ENCODE measurements at places on chromosomes 12 and 14. TPM values are rescaled to one million over a fixed set of nuclear protein-coding genes. Genes with fewer than 3 reads are reported as not detected.

GRCh38 chr14:78278464-78279250 is 108.5 kb downstream of the NRXN3 start:
- peaks cover 10% of the 10 kb centered on the region for H3K27me3 ChIP-seq
- no peak for DNase-seq
- H3K36me3 ChIP-seq = no peaks in the 10 kb centered on the region
- no peak overlapping the region for H3K27ac ChIP-seq
- H3K4me3 ChIP-seq = no peak overlapping the region

- H3K27ac ChIP-seq = no peak overlapping the region
- DNase-seq = no peak
- no peaks in the 10 kb centered on the region for H3K36me3 ChIP-seq
These were observed 1110.3 kb downstream of the FLRT2 start for GRCh38 chr14:86640288-86640687.

DNA sequence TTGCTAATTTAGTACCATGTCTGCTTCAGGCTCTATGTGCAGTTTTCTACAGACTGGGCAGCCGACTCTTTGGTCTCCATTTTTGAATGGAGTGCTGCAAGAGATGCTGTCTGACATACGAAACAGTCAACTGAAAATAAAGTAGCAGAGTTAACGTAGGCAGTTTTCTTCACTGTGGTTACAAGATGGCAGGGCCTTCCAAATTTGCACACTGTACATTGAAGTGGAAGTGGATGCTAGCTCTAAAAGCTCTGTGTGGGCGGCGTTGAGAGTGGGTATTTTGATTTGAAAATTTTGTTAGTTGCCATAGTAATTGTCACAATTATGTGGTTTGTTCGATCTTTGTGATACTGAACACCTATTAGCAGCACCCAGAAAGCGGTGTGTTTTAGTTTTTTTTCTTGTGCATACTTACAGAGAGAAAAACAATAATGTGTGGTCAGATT is 154.9 kb upstream of the ATP2B1 start:
- peak; percentile 60 for DNase-seq
- no peaks in the 10 kb centered on the region for H3K27me3 ChIP-seq

The KRT73 gene
- 0.14 TPM for total RNA-seq

DNA sequence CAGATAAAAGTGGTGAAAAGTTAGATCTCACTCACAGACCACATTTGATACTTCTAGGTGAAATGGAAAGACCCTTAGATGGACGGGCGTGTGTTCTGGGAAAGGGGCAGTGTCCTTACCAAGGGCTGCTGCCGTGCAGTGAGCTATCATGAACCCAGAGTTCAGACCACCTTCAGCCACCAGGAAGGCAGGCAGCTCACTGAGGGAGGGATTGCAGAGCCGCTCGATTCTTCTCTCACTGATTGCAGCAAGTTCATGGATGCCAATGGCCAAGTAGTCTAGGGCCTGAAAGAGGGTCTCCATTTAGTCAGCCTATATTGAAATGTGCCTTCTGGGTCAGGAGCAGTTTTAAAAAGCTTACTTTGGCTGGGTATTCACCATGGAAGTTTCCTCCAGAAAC is 15.7 kb downstream of the HAL start:
- H3K27ac ChIP-seq = no peak overlapping the region
- DNase-seq = no peak
- no peaks in the 10 kb centered on the region for H3K36me3 ChIP-seq
- no peaks in the 10 kb centered on the region for H3K4me1 ChIP-seq
- H3K4me3 ChIP-seq = no peak overlapping the region
- no peaks in the 10 kb centered on the region for H3K27me3 ChIP-seq

DNA sequence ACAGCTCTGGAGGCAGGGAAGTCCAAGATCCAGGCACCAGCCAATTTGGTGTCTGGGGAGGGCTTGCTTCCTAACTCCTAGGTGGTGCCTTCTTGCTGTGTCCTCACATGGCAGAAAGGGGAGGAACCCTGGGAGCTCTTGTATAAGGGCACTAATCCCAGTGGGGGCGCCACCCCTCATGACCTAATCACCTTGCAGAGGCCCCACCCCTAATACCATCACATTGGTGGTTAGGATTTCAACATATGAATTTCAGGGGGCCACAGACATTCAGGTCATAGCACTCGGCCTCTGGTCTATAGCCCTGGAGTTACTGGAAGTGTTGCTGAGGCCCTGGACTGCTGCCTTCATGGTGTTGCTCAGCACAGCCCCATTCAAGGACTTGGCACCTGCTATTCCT is 14.6 kb downstream of the PSMD9 start:
- no peak for DNase-seq
- H3K36me3 ChIP-seq = peaks cover 15% of the 10 kb centered on the region
- no peaks in the 10 kb centered on the region for H3K27me3 ChIP-seq
- no peak overlapping the region for H3K4me3 ChIP-seq
- peaks cover 5% of the 10 kb centered on the region for H3K4me1 ChIP-seq
- H3K27ac ChIP-seq = no peak overlapping the region

The OAS3 gene
- total RNA-seq = 37.4 TPM

GRCh38 chr12:99170037-99170436 is 477.5 kb upstream of the GARIN6 start:
- no peak overlapping the region for H3K27ac ChIP-seq
- H3K4me1 ChIP-seq = no peaks in the 10 kb centered on the region
- no peak overlapping the region for H3K4me3 ChIP-seq
- no peaks in the 10 kb centered on the region for H3K36me3 ChIP-seq
- H3K27me3 ChIP-seq = no peaks in the 10 kb centered on the region
- DNase-seq = no peak

DNA sequence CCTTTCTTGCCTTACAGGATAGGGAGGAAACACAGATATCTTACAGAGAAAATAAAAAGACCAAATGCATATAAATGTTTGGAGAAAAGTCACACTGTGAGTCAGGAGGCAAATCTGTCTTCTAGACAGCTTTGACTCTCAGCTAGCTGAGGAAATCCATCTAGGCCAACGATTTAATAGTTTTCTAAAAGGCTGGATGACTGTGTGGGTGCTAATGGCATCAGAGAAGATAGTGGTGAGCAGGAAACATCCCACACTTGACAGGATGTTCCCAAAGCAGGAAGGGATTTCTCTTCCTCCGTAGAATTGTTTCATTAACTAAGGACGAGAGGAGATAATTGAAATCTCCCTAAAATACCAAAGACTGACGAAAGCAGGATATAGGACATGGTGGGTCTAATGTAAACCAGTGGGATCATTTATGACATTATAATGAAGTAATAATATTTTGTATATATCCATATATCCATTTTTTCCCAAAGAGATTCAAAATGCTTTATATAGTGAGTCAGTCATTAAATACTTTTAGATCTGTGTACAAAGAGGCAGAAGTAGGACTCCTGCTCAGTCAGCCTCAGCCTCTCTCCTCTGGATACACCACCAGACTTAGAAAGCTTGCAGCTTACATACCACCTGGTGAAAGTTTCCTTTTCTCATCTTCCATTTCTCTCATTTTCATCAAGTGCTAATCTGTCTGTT is 44.3 kb upstream of the PSMA6 start:
- peaks cover 19% of the 10 kb centered on the region for H3K4me1 ChIP-seq
- H3K4me3 ChIP-seq = no peak overlapping the region
- DNase-seq = no peak
- no peak overlapping the region for H3K27ac ChIP-seq
- no peaks in the 10 kb centered on the region for H3K27me3 ChIP-seq

DNA sequence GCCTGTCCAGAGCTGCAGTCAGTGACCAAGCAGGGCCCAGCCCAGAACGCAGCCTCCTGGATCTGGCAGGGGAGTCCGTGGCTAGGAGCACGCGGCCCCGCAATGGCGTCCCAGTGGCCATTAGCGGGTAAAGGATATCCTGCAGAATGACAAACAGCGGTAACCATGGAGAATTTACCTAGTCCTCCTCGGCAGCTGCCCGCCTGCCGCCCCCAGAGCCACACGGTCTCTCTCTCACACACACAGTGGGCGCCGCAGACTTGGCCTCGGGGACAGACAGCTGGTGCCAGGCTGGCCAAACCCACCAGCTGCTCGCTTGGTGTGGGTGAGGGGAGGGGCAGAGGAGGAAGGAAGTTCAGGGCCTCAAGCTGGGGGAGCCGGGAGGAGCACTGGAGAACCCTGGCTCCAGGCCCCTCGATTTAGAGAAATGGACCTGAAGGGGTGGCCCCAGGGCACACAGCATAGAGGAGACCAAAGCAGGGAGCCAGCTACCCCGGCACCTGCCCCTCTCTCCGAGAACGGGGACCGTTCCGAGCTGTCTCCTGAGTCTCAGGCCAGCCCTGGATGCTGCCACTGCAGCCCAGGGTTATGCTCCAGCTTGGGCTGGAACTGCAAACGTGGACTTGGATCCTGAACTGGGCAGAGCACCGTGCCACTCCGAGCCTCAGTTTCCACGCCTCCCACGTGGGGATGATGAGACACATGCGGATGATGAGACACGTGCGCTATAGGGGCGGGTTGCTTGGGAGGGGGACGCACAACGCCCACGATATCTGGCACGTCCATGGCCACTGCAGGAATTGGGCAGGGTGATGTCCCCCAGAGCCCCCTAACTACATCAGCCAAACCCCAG is 3.4 kb downstream of the CDK2AP1 start:
- DNase-seq = peak; percentile 12
- H3K27ac ChIP-seq = peak overlapping the region; percentile 31
- peak overlapping the region; percentile 92 for H3K4me3 ChIP-seq
- H3K4me1 ChIP-seq = peaks cover 18% of the 10 kb centered on the region

DNA sequence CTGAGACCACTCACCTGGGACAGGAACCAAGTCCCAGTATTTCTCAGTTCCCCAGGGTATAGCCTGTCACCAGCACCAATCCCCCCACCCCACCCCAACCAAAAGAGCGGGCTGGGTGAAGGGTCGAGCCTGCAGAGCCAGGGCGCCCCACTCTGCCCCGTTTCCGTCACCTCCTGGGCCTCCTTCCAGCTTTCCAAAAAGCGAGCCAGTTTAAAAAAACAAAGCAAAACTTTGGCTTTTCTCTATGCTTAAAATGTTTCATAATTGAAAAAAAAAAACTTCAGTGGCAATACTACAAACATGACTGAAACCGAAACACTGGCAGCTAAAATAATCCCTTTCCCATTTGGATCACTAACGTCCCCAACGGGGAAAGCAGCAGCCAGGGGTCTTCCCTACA is 7.5 kb downstream of the CAMKK2 start:
- no peaks in the 10 kb centered on the region for H3K27me3 ChIP-seq
- peaks cover 7% of the 10 kb centered on the region for H3K36me3 ChIP-seq
- peaks cover 8% of the 10 kb centered on the region for H3K4me1 ChIP-seq
- H3K4me3 ChIP-seq = no peak overlapping the region
- no peak for DNase-seq

DNA sequence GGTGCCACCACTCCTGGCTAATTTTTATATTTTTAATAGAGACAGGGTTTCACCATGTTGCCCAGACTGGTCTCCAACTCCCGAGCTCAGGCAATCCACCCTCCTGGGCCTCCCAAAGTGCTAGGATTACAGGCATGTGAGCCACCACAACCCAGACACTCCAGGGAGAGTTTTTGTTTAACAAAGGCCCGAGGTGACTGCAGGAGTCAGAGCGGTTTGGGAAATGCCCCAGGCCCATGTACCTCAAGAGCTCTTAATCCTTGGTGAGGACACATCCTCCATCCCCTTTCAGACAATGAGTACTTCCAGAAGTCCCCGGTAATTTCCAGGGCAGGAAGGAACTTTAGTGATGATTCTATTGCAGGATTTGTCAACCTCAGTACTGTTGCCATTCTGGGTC is 176.0 kb downstream of the ESRRB start:
- H3K27me3 ChIP-seq = peaks cover 8% of the 10 kb centered on the region
- no peak overlapping the region for H3K27ac ChIP-seq
- H3K36me3 ChIP-seq = no peaks in the 10 kb centered on the region
- H3K4me1 ChIP-seq = no peaks in the 10 kb centered on the region
- no peak for DNase-seq
- H3K4me3 ChIP-seq = no peak overlapping the region

DNA sequence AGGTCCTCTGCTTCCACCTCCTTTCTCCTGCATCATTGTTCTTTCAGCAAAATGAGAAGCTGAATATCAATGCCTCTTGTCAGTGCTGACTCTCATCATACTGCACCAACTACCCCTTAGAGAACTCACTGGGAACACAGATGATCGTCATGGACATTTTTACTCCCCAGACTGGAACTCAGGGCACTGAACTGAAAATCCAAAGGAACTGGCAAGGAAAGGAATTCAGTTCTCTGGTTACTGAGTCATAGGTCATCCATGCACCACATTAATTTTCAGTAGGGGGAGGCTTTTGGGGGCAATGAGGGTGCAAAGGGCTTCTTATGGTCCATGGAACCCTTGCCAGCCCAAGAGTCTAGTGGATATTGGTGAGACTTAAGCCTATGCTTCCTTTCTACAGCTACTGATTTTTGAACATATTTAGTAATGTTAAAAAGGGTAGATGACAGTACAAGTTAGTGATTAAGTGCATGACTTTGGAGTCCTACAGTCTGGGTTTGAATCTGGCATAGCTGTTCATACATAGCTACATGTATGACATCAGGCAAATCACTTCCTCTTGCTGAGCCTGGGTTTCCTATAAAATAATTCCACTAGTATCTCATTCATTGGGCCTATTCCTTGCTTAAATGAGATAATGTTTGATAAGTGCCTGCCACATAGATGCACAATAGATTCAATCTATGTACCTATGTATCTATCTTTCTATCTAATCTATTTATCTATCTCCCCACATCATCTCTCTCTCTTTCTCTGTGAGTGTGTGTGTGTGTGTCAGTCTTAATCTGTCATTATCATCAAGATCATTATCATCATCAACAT is 29.2 kb downstream of the BBS10 start:
- H3K4me1 ChIP-seq = no peaks in the 10 kb centered on the region
- no peak overlapping the region for H3K4me3 ChIP-seq
- H3K36me3 ChIP-seq = no peaks in the 10 kb centered on the region
- no peak overlapping the region for H3K27ac ChIP-seq

DNA sequence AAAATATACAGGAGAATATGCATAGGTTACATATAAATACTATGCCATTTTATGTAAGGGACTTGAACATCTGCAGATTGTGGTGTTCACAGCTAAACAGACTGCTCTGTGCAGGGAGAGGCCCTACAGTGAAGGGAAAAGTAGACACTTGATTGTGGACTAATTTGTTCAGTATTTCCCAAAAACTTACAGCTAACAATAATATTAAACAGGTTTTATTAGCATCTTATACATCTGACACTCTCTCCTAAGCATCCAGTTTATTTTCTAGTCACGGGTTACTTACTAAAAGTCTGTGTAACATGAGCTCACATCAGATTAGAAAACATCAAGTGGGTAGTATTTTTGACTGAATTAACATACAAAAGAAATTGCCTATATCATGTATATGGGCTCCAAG is 53.3 kb upstream of the OR5AU1 start:
- H3K27me3 ChIP-seq = no peaks in the 10 kb centered on the region
- H3K27ac ChIP-seq = peak overlapping the region; percentile 39
- H3K36me3 ChIP-seq = peaks cover 80% of the 10 kb centered on the region
- peaks cover 52% of the 10 kb centered on the region for H3K4me1 ChIP-seq
- no peak for DNase-seq

DNA sequence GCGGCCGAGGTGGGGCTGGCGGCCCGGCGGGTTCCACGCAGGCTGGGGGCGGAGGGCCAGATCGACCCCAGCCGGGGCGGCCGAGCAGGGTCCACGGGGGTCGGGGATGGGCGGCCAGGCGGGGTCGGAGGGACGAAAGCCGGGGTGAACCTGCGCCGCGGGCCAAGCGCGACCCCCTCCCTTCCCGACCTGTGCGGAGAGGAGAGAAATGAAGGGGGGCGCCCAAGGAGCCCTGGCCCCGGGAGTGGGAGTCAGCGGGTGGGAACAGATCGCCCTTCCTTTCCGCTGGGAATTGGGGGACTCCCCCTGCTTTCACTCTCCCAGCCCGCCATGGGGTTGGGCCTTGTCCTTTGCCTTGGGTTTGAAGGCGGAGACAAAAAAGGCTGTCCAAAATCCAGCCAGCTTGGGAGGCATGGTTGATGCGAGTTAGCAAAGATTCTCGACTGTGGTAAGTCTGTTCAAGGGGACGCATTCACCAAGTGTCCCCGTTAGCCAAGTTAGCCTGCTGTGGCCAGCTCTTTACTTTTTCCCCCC is 559 bp upstream of the CKAP4 start:
- H3K4me1 ChIP-seq = peaks cover 29% of the 10 kb centered on the region
- peaks cover 7% of the 10 kb centered on the region for H3K36me3 ChIP-seq
- peak; percentile 28 for DNase-seq
- H3K27me3 ChIP-seq = no peaks in the 10 kb centered on the region

Measured in activated naive CD8-positive, alpha-beta T cell treated with anti-CD3 and anti-CD28 coated beads for 36 hours (primary cell).